Fibroblast of the aortic adventitia (primary cell): ENCODE measurements at places on chromosomes 16 and 17. TPM values are rescaled to one million over a fixed set of nuclear protein-coding genes. Genes with fewer than 3 reads are reported as not detected.

Gene TP53TG3C
- total RNA-seq, result not detected in 2 replicates

Gene OR1A1
- not detected in 2 replicates for total RNA-seq

Gene PROCA1
- total RNA-seq, result 0.49 and 1.5 TPM in 2 replicates

GRCh38 chr17:57853695-57854094, 3.9 kb upstream of the MRPS23 start:
- DNase-seq, result no peak

- no peak for DNase-seq
Observed at GRCh38 chr17:79412110-79412509, 198.7 kb downstream of the RBFOX3 start.

DNA sequence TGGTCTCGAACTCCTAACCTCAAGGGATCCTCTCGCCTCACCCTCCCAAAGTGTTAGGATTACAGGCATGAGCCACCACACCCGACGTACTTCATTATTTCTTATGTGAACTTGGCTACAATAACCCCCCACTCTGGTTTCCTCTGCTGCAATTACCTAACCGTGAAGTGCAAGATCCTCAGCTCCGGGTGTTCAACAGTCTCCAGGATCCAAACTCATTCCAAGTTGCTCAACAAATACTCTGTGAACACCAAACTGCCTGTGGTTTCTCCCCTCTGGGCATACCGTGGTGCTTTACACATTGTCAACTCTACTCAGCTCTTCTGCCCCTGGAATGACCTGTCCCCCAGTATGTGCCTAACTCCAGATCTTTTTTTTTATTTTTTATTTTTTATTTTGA, 6.8 kb upstream of the SULT1A1 start:
- DNase-seq, result no peak

GRCh38 chr17:82065193-82065637, 389 bp downstream of the DUS1L start:
- DNase-seq, result no peak
